Endodermal cell (in vitro differentiated cells): ENCODE measurements at places on chromosomes 11 and 22.

- DNase-seq: no peak
Observed at GRCh38 chr11:61775606-61776554, 16.5 kb downstream of the TMEM258 start.

- DNase-seq: no peak
Observed at GRCh38 chr22:42308892-42309468, 38.5 kb upstream of the TCF20 start.

DNA sequence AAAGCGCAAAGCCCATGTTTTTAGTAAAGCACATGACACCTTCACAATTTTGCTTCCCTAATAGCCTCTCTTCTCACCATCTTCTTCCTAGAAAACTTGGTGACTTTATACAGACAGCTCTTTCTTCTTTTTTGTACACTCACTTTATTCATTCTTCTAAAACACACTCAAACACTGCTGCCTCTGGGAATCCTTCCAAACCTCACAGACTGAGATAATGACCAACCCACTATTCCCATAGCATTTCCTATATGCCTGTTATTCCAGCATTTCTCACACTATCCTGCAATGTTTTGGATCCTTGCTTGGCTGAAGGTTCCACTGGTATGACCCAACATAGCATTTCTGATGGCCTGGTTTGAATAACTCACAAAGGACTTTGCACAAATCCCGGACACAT, 442.1 kb upstream of the CCDC90B start:
- no peak for DNase-seq

DNA sequence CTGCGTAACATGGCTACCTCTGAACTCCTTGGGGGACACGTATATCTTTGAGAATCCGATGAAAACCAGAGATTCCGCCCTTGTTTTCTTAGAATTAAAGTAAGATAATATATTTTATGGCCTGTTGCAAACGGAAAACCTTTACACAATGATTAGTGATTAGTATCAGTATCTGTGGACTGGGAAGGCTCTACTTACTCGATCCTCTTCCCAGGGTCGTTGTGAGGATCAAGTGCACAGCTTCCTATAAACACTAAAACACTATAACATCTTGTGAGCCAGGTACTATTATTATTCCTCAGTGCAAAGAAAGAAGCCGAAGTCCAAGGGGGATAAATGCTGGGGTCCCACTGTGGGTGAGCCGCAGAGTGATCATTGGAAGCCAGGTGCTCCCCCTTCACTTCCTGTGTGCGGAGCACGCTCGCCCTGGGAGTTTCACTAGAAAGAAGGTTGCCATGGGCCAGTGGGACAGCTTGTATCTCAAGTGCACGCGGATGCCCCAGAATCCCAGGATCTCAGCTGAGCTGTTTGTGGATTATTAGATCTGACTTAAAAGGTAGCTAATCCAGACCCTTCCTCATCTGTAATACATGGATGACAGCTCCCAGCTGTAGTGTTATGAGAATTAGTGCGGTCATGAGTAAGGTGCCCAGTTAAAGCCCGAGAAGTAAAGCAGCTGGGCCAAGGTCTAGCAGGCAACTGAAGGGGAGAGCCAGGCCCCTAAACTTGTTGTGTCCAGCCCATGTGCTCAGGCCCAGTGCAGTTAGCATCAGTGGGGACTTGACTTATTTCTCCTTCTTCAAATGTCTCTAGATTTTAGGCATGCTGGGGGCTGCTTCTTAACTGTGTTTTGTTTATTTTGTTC, 839 bp downstream of the CBY1 start:
- peak; percentile 70 for DNase-seq

DNA sequence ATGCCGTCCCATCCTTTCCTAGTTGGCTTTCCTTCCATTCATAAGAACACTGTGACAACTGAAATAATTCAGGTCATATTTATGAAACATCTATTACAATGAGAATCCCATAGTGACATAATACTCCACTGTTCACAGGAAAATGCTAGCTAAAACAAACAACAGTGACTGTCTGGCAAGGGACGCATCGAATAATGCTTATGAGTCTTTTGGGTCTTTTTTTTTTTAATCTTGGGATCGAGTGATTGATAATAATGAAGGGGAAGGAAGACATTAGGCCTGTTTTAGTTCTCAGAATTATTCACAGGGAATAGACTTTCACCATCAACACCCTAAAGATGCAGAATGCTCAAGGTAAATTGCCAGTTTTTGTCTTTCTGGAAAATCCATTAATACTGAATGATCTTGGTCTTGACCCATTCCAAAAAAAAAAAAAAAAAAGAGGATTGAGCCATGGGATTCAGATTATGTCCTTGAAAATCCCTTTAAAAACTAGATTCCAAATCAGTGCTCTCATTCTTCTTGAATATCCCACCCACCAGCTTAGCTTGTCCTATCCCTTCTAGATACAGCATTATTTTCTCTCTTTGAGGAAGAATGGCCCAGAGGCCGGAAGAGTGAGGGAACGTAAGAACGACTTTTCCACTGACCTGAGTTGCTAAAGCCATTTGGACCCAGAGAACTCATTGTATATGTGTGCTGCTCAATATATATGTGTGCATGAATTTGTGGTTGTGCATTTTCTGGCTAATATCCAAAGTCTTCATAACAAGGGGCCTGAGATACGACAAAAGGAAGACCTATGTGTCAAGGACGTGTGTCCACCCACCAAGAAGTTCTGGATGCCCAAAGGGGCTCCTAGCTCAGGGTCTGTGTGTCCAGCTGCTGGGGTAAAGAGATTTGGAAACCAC, 35.2 kb upstream of the CREB3L1 start:
- DNase-seq: no peak

DNA sequence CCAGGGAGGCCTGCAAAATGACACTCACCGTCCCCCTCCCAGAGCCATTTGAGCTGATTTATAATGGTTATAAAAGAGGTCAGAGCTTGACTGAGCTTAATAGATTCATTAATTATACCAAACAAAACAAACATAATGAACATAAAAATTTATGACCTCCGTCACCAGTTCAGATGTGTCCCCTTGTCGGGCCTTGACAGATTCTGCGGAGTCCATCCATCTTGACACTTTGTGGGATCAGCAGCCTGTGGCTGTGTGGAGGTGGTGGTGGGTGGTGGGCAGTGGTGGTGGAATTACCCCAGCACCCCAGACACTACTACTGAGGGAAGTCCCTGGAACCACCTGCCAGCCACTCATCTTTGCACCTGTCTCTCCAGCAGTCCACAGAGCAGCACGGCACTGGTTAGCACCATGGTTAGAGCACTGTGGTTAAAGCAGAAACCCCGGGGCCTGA, 83.5 kb downstream of the DSCAML1 start:
- no peak for DNase-seq

GRCh38 chr11:44505581-44506054, 59.8 kb upstream of the CD82 start:
- no peak for DNase-seq

DNA sequence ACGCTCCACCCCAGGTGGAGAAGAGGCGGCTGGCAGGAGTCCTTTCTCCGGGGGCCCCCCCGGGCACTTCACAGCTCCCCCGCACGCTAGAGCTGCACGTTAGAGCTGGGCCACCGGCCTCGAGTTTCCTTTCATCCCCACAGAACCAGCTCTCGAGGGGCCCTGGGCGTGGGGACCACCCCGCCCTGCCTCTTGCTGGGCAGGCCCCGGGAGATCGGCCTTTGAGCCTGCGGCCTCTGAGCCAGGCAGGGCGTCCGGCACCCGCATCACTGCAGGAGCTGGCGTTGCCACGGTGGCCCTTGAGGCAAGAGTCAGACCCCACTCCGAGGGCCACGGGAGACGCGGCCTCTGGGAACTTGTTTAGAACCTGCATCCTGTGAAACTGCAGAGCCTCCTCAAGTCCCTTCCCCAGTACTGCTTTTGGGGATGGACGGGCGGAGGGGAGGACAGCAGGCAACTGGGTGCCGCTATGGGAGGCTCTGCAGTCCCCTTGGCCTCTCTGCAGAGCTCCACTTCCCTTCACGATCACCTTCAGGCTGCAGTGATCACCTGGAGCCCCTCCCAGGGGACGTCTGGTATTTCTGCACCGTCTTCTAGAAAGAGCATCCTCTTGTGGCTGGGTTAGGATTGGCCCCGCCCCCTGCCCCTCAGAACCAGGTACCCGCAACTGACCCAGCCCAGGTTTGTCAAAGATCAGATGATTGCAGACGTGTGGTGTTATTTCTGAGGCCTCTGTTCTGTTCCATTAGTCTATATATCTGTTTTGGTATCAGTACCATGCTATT, 13.9 kb upstream of the GAL start:
- no peak for DNase-seq
